ENCODE measurements at places on chromosomes 5 and 9. TPM values are rescaled to one million over a fixed set of nuclear protein-coding genes. Genes with fewer than 3 reads are reported as not detected.

GARNL3 gene
- 6.0 TPM for total RNA-seq

TSSK1B gene
- not detected for total RNA-seq

LMX1B gene
- total RNA-seq: not detected

NDOR1 gene
- total RNA-seq: 31.1 TPM

STK32A gene
- total RNA-seq: not detected

FBP1 gene
- 14.0 TPM for total RNA-seq

CEMIP2 gene
- 204 TPM for total RNA-seq

DCTN4 gene
- total RNA-seq: 90.0 TPM

FOXD4 gene
- not detected for total RNA-seq
